ENCODE measurements at places on chromosomes 16 and 17.

DNA sequence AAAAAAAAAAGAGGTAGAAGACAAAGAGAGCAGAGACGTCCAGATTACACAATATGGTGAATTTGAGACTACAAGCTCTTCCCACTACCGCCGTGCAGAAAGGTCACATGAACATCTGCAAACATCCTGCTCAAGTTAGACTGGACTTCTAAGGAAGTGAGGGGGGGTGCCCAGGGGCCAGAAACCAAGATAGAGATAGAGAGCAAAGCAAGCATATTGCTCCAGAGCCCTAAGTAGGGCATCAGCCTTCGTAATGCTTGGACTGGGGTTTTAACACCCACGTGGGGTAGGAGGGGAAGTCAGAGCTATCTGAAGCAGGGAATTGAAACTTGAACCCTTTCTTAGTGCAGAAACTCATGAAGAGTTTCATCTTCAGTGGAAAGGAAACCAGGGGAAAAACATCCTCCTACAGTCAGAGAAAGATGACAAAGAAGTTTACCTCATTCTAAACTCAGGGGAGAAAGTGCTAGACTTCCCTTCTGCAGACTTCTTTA lies 8.7 kb downstream of the CLEC19A start:
- DNase-seq: peak; percentile 95

DNA sequence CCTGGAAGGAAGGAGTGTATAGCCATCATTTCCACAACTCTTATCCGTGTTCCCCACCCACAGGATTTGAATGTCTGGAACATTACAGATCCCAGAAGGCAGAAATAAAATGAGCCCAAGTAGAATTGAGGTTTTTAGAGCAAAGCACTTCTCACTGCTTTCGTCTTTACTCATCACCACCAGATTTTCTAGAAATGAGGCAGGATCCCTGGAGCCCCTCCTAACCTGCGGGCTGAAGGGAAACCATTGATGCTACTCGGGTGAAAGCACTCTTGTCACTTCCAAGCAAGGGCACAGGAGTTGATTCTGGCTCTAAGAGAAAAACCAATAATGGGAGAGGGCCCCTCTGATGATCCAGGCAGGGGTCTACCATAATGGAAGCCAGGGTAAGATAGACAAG lies 2.8 kb upstream of the ALDOC start:
- no peak for DNase-seq

GRCh38 chr17:64218066-64218465 lies 45.0 kb downstream of the TEX2 start:
- DNase-seq: peak; percentile 35

GRCh38 chr17:1008008-1008761 lies 11.3 kb downstream of the TIMM22 start:
- DNase-seq: no peak

DNA sequence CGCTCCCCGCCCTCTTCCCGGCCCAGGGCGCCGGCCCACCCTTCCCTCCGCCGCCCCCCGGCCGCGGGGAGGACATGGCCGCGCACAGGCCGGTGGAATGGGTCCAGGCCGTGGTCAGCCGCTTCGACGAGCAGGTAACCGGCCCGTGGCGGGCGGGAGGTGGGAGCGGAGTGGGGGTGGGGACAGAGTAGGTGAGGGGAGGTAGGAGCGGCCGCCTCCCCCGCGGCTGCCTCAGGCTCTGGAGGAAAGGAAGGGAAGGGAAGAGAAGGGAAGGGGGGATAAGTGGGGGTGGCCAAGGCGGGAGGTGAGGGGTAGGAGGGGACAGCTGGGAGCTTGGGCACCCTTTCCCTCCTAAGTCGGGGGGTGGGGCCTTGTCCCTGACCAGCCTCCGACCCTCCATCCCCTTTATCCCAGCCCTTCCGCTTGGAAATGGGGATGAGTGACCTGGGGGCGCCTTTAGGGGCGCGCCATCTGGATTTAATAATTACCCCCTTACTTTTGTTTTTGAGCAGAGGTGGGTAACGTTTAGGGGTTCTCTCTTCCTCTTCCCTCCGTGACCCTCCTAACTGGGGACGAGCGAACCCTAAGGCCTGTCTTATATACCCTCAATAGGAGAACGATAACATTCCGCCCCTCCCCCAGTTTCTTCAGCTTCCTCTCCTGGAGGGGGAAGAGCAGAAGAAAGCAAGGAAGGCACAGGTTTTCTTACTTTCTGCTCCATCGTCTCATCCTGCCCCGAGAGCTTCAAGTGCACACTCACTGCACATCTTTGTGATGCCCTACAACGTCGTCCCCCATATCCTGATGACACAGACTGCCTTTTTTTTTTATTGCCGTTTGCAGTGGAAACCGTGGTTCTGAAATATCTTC lies 694 bp downstream of the NF1 start:
- peak; percentile 23 for DNase-seq

- no peak for DNase-seq
Observed at GRCh38 chr17:17703140-17703919, 22.1 kb downstream of the RAI1 start.

DNA sequence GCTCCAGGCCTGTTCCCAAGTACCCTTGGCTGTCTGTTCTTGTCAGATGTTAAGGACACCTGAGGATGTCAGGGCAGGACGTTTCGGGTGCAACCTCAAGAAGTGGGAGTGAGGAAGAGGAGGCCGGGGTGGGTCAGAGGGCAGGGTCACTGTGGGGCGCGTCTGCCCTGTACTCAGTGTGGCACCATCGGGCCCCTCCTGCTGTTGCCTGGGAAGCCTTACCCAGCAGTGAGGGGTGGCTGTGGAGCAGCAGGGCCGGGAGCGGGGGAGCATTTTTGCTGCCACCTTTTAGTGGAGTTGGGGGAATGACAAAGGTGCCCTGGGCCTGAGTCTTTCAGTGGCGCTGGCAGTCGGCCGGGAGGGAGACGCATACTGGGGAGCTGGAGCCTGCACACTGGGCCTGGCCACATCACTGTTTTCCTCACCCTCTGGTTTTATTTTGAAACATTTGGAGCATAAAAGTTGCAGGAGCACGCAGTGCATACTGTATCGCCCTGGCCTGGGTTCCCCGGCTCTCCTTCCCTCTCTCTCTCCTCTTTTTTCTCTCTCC lies 11.1 kb upstream of the FLYWCH1 start:
- no peak for DNase-seq

DNA sequence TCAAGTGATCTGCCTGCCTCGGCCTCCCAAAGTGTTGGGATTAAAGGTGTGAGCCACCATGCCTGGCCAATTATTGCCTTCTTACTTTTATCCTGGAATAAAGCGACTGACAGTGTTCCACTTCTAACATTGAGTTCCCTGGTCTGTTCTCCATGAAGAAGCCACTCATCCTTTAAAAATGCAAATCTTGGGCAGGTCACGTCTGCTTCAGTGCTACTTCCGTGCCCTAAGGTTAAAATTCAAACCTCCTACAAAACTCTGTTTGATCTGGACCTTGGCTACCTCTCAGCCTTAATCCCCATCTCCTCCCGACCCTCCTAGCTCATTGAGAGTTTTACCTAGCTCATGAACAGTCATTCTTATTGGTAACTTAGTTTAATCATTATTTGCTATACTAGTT lies 9.6 kb upstream of the SHISA9 start:
- DNase-seq: no peak

DNA sequence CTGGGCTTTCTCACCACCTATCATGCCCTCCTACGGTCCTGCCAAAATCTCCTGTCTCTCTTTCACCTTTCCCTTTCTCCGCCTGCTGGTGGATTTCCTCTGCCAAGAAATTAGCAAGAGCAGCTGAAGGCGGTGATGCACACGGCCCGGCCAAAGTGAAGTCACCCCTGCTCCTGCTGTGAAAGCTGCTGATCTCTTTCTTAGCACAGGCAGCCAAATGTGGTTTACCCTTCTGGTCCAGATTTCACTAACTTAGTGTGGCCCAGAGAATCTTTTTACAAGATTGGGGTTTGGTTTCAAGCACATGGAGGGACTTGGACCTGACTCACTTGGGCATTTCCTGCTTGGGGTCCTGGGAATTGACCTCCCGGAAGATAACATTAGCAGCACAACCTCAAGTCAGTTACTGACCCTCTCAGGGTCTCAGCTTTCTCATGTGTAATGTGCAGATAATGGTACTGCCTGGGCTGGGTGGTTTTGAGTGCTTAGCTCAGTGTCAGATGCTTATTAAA lies 155.7 kb downstream of the SOCS1 start:
- DNase-seq: no peak

DNA sequence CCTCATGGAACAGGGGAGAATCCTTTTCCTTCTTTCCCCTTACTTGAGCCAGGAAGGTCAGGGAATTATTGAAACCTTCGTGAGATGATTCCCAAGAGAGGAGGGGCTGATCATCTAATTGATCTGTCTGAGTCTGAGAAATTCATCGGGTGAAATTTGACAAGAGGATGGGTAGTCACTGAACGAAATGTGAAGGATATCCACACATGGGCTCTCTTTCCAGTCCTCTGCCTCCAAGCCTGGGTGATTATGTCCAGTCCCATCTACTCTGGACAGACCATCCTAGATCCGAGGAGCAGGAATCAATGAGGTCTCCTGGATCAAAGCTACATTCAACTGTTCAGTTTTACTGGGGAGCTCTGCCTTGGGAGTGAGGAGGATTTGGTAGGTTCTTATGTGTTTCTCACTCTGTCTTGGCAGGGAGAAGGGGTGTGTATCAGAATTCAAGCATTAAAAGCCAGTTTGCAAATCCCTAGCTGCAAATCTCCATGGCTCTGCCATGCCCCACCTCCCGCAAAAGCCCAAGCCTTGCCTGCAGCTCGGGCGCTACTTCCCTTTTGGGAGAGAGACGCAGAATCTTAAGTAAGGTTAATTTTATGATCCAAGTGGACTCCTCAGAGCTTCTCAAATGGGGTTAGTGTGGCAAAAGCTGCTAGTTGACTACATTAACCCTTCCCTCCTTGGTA lies 47.1 kb upstream of the TEKT3 start:
- DNase-seq: no peak

DNA sequence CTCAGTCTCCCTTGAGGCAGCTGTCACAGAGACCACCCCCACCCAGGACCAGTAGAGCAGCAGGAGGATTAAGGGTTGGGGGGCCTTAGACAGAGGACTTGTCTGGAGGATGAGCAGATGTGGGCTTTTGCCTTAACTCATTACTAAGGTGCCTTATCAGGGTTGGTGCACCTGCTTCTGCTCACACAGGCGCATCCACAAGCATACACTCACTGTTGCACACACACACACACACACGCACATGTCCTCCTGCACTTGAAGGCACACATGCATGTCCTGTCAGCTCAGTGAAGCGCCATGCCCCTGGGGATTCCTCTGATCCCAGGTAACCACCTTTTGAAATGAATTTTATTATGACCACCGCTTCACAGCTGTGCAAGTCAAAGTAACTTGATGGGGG lies 1.2 kb downstream of the GFAP start:
- no peak for DNase-seq

DNA sequence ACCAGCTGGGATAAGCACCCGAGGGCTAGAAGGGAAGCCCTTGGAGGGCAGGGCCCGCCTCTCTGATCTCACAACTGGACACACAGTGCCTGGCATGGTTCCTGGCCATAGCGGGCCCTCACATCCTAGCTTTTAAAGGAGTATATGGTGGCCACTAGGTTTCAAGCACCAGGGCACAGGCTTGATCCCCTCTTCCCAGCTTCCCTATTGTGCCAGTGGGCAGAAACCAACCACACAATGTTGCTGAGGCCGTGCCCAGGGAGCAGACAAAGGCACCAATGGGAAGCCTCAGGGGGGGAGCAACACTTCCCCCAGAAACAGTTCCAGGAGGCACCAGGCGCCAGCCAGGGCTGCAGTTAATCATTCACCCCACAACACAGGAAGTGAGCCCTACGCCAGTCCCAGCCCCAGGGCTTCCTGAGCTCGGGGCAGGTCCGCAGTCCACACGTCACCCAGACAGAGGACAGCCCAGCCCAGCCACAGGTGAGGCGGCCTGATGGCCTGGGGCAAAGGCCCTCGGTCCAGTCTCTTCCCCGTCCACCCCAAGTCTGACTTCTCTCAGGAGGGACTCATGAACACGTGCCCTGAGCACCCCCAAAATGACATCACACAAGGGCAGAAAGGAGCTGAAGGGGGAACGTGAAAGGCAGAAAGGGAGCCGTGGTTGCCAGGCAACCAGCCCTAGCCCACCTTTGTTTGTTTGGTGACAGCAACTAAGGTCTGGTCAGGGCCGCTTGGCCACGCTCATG lies 12.8 kb downstream of the SMIM5 start:
- DNase-seq: peak; percentile 20

DNA sequence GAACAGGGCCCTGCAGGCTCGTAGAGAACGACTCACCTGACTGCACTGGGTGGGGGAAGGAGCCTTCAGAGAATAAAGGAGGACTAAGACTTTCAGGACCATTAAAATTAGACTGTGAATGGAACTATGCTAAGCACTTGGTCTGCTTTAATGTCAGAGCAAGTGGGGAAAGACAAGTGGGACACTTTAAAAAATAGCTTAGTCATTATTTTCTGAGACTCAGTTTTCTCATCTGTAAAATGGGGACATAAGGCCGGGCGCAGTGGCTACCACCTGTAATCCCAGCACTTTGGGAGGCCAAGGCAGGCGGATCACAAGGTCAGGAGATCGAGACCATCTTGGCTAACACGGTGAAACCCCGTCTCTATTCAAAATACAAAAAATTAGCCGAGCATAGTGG lies 19.3 kb upstream of the BCO1 start:
- no peak for DNase-seq

DNA sequence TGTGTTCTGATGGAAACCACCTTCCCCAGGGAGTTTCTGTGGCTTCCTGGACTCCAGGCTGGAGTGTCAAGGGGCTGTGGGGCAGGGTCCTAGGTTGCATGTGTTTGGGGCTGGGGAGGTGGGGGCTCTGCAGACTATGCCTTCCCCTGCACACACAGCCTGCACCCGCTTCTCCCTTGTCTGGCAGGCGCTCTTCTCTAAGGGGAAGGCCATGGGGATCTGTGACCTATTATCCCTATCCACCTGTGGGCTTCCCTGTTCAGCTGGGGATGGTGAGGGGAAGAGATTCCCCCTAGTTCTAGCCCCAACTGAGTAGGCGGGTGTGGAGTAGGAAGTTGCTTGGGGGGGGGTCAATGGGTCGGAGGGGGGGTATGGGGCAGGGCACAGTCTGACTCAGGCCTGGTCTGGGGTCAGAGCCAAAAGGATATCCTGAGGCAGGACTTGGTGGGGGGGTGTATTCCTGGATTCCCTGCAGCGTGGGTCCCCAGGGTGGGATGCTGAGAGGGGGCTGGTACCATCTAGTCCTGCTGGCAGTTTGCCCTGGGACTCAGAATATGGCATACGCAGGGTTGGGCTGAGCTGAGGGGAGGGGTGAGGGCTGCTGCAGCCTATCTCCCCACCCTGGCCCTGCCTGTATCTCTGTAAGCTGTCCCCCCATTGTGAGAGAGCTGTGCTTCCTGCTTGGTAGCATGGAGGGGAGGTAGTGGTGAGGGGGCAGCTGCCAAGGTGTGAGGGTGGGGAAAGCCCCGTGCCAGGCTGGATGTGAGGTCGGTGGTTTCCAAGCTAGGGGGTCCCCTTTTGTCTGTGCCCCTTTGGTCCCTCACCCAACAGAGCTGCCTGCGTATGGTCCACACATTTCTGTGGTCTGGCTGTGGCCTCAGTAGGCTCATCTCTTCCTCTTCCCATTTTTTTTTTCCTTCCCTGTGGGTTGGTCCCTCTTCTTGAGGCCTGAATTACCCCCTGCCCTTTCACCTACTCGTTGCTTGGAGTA lies 14.7 kb downstream of the RARA start:
- no peak for DNase-seq

GRCh38 chr16:69860233-69861231 lies 90.6 kb upstream of the CLEC18A start:
- no peak for DNase-seq

Data from inflammatory macrophage treated with lipopolysaccharide for 1 hour (primary cell).